ENCODE measurements at places on chromosomes 4 and X.
A peak's percentile ranks its signal among the peaks of the same experiment; 100 is the strongest.

DNA sequence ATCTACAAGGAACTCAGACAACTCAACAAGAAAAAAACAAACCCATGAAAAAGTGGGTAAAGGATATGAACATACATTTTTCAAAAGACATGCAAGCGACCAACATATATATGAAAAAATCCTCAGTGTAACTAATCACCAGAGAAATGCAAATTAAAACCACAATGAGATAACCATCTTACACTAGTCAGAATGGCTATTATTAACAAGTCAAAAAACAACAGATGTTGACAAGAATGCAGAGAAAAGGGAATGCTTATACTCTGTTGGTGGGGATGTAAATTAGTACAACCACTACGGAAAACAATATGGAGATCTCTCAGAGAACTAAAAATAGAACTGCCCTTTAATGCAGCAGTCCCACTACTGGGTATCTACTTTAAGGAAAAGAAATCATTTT lies 12.1 kb downstream of the NIPAL1 start:
- DNase-seq, result no peak

DNA sequence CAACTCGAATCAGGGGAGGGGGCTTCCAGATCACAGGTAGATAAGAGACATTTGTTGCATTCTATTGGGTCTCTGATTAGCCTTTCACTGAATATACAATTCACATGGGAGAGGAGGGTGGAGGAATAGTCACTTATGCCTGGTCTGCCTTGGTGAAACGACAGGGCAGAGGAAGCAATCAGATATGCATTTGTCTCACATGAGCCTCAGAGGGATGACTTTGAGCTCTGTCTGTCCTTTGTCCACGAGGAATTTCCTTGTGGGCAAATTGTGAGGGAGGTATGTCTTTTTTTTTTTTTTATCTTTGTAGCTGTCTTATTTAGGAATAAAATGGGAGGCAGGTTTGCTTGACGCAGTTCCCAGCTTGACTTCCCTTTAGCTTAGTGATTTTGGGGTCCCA lies 28.5 kb upstream of the TMSB4X start:
- no peak for DNase-seq

DNA sequence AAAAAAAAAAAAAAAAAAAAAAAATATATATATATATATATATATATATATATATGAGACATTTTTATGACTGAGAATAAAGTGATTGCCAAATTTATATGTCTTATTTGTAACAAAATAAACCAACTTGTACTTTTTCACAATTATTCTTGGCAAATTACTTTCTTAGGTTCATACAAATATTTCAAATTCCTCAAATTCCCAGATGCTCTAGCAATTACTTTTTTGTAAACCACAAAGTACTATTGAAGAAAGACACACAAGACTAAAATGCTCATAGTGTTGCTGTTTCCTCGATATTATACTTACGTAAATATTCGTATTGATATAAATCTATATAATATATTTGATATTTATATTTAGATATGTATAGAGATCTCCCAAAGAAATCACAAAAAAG lies 390.0 kb downstream of the FAT4 start:
- no peak for DNase-seq

GRCh38 chrX:74216421-74216820 lies 87.6 kb upstream of the ZCCHC13 start:
- no peak for DNase-seq

- DNase-seq, result no peak
Observed at GRCh38 chrX:150575419-150575814, 7.0 kb downstream of the MTM1 start.

DNA sequence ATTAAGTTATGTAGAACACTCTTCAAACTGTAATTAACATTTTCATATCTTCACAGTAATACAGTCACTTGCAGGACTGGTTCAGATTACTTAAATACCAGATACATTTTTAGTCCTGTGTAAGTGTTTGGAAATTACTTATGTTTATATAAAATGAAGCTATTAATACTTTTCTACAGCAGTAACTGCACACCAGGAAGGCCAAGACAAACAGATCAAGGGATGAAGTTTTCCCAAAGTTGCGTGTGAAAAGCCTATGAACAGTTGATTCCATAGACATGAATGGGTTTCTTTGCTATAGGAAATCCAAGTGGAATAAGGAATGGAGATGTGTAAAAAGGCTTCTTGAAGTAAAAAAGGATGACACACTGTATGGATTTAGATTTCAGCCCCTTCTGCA lies 28.9 kb upstream of the DRP2 start:
- DNase-seq, result no peak

DNA sequence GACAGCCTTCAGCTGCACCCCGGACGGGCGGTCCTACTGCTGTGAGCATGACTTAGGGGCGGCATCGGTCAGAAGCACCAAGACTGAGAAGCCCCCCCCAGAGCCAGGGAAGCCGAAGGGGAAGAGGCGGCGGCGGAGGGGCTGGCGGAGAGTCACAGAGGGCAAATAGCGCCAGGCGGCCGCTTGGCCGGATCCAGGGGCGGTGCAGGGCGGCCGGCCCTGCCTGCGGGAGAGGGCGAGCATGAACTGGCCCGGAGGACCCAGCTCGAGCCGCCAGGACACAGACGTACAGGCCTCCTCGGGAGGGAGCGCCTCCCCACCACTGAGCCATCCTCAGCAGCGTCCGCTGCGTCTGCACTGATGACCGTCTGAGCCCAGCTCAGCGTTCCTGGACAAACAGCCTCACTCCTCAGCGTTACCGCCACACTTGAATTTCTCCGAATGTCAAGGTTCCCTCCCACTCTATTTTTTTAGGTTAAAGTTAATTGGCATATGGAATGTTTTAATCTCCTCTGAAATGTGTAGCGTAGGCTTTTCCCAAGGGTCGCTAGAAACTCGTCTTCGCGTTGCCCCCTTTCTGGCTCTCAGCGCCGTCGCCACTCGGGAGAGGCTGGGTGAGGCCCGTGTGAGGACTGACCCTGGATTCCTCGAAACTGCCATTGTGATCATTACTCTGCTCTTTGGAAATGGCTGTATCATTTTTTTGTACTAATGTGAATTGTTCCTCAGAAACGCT lies 29.9 kb downstream of the NELFA start:
- no peak for DNase-seq

DNA sequence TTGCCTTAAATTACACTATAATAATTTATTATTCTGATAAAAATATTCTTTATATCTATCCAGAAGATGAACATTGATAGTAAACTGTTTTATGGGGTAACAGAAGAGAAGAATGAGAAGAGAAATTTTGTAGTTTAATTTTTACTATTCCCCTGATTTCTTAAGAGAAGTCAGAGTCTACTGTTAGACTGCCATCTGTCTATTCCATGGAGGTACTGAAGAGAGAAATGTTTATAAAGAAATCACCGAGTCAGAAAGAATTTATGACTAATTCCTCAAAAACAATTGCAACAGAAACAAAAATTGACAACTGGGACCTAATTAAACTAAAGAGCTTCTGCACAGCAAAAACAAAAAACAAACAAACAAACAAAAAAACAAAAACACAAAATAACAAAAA lies 149.9 kb downstream of the FGF16 start:
- DNase-seq, result no peak

- no peak for DNase-seq
Observed at GRCh38 chr4:95531141-95531540, 17.6 kb downstream of the UNC5C start.

DNA sequence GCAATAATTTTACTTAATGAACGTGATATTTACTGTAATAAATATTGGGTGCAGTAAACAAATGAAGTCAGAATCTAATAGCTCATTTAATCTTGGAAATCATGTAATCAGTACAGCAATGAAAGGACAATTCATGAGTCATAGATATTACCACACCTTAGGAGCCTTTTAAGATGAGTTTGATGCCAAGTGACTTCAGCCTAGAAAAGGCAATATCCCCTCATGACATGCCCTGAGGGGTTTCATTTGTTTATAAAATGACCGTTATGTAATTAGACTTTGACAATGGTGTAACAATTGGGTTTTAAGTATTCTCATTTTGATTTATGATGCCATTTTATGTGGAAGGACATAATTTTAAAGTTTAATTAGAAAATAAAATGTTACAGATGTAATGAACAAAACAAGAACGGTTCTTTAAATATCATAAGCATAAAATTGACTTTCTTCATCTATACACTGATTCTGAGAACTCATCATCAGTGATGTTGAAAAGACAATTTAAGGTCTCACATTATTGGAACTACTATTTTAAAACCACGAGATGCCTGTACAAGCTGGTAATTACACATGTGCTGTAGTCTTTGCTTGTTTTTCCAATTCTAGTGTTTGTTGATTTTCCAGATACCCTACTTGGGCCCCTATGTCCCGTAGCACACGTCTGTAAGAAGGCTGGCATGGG lies 5.0 kb downstream of the FGF2 start:
- DNase-seq, result no peak

DNA sequence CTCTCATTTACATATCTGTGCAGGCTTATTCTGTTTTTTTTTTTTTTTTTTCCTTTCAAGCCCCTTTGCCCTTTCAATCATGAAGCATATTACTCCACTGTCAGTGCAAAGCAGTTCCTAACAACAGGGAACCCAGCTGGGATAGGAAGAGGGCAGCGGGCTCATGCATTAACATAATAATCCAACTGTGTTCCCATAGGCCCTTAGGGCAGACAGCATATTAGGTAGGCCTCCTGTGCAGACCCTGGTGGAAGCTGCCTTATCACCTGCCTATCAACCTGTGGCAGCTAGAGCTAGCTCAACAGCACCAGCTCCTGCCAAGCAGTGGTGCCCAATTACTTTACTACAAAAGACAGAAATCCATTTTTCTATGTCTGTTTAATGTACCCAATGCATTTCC lies 49.3 kb downstream of the SLC10A7 start:
- peak; percentile 5 for DNase-seq

- DNase-seq, result no peak
Observed at GRCh38 chr4:17670423-17670822, 56.0 kb downstream of the MED28 start.

- no peak for DNase-seq
Observed at GRCh38 chr4:73499996-73500765, 18.6 kb downstream of the AFM start.

DNA sequence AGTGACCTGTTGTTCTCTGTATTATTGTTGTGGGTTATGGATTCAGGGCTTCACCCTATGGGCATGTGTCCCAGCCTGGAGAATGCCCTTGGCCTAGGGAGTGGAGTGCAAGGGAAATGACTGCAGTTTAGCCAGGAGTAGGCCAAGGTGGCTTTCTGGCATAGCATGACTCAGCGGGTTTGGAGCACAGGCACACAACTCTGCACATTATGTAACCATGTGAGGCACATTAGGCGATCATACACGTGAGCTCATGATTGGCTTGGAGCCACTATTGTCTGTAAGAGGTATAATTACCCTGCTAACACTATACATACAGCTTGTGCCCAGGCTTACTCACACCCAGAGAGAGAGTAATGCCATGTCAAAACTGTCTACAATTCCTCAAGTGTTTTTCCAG lies 35.1 kb upstream of the TACR3 start:
- peak; percentile 62 for DNase-seq

DNA sequence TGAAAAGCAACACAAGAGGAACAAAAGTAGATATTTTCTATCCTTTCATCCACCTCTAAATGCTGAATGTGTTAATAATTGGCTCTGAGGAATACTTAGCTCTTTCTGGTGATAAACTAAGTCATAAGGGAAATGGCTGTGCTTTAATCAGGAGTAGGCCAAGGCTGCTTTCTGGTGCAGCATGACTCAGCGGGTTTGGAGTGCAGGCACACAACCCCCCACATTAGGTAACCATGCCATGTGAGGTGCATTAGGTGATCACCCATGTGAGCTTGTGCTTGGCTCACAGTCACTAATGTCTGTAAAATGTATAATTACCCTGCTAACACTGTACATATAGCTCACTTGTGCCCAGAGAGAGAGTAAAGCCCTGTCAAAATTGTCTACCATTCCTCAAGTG lies 57.2 kb downstream of the USP38 start:
- DNase-seq, result no peak

- DNase-seq, result no peak
Observed at GRCh38 chr4:27154706-27155105, 294.1 kb downstream of the STIM2 start.

- peak; percentile 45 for DNase-seq
Observed at GRCh38 chrX:17635231-17635630, 102.1 kb upstream of the SCML1 start.

DNA sequence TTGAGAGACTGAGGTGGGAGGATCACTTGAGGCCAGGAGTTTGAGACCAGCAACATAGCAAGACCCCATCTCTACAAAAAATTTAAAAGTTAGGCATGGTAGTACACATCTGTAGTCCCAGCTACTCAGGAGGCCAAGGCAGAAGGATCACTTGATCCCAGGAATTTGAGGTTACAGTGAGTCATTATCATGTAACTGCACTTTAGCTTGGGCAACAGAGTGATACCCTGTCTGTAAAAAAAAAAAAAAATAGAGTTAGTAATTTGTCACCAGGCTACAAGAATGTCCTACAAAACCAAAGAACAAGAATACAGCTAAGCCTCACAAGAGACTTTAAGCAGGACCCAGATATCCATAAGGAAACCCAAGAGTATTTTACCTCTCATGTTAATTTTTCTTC lies 27.0 kb upstream of the RAB28 start:
- DNase-seq, result no peak

Measured in NCI-H2171 treated with DMSO at 0.1 percent for 48 hours (cell line).